ENCODE measurements at places on chromosomes 2 and 18.

- no peaks in the 10 kb centered on the region for H3K4me1 ChIP-seq
- no peaks in the 10 kb centered on the region for H3K27me3 ChIP-seq
- no peak overlapping the region for H3K4me3 ChIP-seq
- DNase-seq, result no peak
Measured at GRCh38 chr2:122323927-122324326, 568.5 kb downstream of the TSN start.

GRCh38 chr2:16526193-16526592, 139.4 kb downstream of the CYRIA start:
- H3K4me3 ChIP-seq, result no peak overlapping the region
- H3K36me3 ChIP-seq, result no peaks in the 10 kb centered on the region
- no peaks in the 10 kb centered on the region for H3K4me1 ChIP-seq
- no peak for DNase-seq
- H3K27me3 ChIP-seq, result no peaks in the 10 kb centered on the region

GRCh38 chr18:74116633-74117554, 30.7 kb downstream of the FBXO15 start:
- peaks cover 2% of the 10 kb centered on the region for H3K4me1 ChIP-seq
- no peaks in the 10 kb centered on the region for H3K36me3 ChIP-seq
- H3K27me3 ChIP-seq, result no peaks in the 10 kb centered on the region
- peak; percentile 74 for DNase-seq
- no peak overlapping the region for H3K27ac ChIP-seq

DNA sequence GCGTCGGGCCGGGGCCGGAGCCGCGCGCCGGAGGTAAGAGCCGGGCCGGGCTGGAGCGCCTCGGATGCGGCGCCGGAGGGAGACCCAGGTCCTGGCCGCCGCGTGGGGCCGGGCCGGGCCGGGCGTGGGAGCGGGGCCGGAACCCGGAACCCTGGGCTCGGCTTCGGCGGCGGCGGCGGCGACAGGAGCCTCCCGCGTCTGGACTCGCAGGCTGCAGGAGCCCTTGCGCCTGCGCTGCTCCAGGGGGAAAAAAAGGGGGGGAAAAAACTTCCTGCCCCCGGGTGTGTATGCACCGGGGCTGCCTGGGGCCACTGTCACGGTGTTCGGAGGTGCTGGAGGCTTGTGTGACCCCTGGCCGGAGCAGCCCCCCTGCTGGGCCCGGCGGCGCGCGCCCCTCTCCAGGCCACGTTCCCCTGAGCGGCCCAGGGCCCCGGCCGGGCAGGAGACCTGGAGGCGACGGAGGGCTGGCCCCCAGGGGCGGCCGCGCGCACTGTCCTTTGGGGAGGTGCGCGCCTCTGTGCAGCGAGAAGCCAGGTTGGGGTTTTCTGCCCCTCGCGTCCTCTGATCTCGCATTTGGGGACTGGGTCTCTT, 864 bp downstream of the KLHL29 start:
- H3K4me3 ChIP-seq, result peak overlapping the region; percentile 75
- peaks cover 12% of the 10 kb centered on the region for H3K4me1 ChIP-seq
- H3K27ac ChIP-seq, result no peak overlapping the region
- no peak for DNase-seq
- H3K36me3 ChIP-seq, result no peaks in the 10 kb centered on the region

GRCh38 chr18:26656944-26657536, 108.7 kb upstream of the KCTD1 start:
- peaks cover 9% of the 10 kb centered on the region for H3K4me1 ChIP-seq
- peak overlapping the region; percentile 85 for H3K4me3 ChIP-seq
- no peaks in the 10 kb centered on the region for H3K36me3 ChIP-seq
- H3K27me3 ChIP-seq, result no peaks in the 10 kb centered on the region

GRCh38 chr2:44126106-44126797, 42.4 kb upstream of the PPM1B start:
- no peak overlapping the region for H3K4me3 ChIP-seq
- peak; percentile 8 for DNase-seq
- no peaks in the 10 kb centered on the region for H3K4me1 ChIP-seq
- no peak overlapping the region for H3K27ac ChIP-seq
- no peaks in the 10 kb centered on the region for H3K27me3 ChIP-seq

DNA sequence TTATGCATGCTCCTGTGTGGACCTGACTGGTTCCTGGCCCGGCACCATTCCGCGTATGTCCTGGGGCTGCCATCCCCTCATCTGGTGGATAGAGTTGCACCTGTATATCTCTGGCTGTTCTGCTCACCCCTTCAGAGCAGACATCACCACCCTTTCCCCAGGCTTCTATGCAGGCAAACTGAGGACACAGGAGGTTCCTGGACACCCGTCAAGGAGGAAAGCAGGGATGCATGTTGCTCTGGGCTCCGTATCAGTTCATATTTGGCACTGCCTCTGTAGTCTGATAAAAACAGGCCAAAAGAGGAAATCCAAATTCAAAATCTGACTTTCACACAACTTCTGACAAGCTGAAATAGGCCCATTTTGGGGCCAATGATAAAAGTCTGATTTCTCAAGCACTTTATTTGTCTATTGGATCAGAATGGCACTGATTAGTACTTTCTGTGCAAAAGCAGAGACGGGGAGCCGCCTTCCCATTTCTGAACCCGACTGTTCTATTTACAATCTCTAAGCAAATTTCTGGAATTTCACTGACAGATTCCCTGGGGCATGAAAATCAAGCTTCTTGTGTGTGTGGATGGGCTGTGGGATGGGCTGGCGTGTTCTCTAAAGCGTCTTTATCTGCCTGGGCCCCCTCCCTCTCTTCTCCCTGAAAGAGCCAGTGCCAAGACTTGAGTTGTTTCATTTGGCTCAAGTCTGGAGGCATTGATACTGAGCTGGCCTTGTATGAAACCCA, 96.9 kb downstream of the SETBP1 start:
- H3K27me3 ChIP-seq, result no peaks in the 10 kb centered on the region
- H3K36me3 ChIP-seq, result no peaks in the 10 kb centered on the region
- no peak for DNase-seq
- H3K27ac ChIP-seq, result no peak overlapping the region
- peaks cover 38% of the 10 kb centered on the region for H3K4me1 ChIP-seq

- H3K27me3 ChIP-seq, result no peaks in the 10 kb centered on the region
- H3K36me3 ChIP-seq, result no peaks in the 10 kb centered on the region
- DNase-seq, result no peak
Measured at GRCh38 chr2:109304731-109305470, 175.9 kb downstream of the SH3RF3 start.

DNA sequence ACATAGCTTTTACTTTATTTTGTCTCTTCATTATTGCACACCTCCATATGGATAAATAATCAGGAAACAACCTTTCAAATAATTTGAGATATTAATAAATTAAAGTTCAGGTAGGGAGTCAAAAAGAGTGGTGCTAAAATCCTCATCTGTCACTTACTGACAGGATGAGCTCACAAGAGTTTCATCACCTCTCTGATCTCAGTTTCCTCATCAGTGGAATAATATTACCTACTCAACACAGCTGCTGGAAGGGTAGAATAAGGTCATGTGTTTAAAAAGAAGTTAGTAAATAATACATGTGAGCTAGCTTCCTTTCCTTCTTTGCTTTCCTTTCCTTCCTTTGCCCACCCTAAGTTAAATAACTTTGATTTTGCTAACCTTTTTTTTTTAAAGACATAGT, 61.9 kb downstream of the RDH14 start:
- DNase-seq, result no peak
- H3K27me3 ChIP-seq, result no peaks in the 10 kb centered on the region
- no peak overlapping the region for H3K27ac ChIP-seq
- no peak overlapping the region for H3K4me3 ChIP-seq
- H3K36me3 ChIP-seq, result no peaks in the 10 kb centered on the region

DNA sequence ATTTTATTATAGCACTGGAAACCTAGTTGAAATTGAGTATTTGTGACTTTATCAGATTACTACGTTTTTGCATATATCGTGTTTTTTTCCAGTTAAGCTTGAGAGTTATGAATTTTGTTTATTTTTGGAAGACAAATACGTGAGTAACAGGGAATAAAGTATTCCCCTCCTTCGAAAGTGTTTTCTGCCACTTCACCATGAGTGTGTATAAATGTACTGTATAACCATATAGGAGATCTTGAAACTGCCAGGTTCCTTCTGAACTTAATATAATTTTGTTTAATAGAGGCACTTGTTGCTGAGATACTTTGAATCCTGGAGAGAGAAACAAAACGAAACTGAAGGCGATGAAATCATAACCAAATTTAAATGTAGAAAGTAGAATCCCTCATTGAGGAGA, 1004.4 kb upstream of the ZEB2 start:
- no peaks in the 10 kb centered on the region for H3K27me3 ChIP-seq
- DNase-seq, result no peak
- H3K27ac ChIP-seq, result no peak overlapping the region
- no peaks in the 10 kb centered on the region for H3K4me1 ChIP-seq

GRCh38 chr2:68195096-68195495, 37.4 kb downstream of the PNO1 start:
- no peak for DNase-seq
- peaks cover 7% of the 10 kb centered on the region for H3K4me1 ChIP-seq
- no peaks in the 10 kb centered on the region for H3K36me3 ChIP-seq
- H3K27ac ChIP-seq, result no peak overlapping the region

- peaks cover 10% of the 10 kb centered on the region for H3K36me3 ChIP-seq
- H3K4me1 ChIP-seq, result no peaks in the 10 kb centered on the region
- H3K27me3 ChIP-seq, result no peaks in the 10 kb centered on the region
- no peak for DNase-seq
- H3K4me3 ChIP-seq, result no peak overlapping the region
Measured at GRCh38 chr2:134950886-134951285, 32.3 kb downstream of the CCNT2 start.

GRCh38 chr2:227383686-227384085, 4.1 kb downstream of the SCYGR1 start:
- DNase-seq, result no peak
- H3K4me1 ChIP-seq, result no peaks in the 10 kb centered on the region
- no peak overlapping the region for H3K27ac ChIP-seq
- H3K36me3 ChIP-seq, result no peaks in the 10 kb centered on the region
